Right atrium auricular region (tissue), 2 donors: ENCODE measurements at places on chromosomes 7 and 10.
A peak's percentile ranks its signal among the peaks of the same experiment; 100 is the strongest.

GRCh38 chr10:98213740-98214139, 54.3 kb downstream of the LOXL4 start:
- no peak for DNase-seq

DNA sequence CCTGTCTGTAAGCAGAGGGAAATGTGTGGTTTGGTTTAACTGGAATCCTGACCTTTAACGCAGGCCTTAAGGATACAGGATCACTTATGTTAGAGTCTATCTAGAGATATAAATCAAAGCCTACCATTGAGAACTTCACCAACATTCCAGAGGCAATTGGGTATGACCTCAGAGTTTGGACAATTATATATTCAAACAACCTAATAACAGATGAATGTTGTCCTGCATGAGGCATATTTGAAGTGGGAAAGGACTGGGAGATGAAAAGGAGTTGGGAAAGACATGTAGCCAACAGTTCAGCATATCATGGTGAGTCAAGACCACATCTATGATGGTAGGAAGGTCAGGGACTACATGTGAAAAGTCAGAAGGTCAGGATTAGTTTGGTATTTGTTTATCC, 274.2 kb downstream of the DOCK4 start:
- no peak for DNase-seq

- no peak for DNase-seq
These were observed 123.1 kb upstream of the INHBA start for GRCh38 chr7:41825927-41826480.

DNA sequence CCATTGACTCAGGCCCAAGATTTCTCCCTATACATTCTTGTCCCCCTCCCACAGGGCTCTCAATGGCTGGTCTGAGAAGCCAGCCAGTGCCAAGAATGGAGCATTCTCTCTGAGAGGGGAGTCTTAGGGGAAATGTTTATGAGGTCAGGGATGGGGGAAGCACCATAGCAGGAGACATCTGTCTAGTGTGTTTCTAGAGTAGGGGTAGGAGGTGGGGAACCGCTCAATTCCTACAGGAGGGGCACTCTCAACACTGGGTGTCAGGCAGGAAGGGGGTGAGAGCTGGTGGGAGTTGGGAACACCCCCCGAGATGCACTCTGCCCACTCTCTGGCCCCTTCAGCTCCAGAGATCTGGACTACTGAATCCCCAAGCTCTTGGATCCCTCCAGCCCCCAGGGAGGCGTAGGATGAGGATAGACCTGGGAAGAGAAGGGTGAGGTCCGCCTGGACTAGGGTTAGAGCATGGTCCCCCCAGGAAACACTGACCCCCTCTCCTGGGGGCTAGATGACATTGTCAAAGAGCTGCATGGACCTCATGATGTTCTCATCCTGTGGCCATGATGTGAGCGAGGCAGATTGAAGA, 8.7 kb upstream of the OGA start:
- no peak for DNase-seq

DNA sequence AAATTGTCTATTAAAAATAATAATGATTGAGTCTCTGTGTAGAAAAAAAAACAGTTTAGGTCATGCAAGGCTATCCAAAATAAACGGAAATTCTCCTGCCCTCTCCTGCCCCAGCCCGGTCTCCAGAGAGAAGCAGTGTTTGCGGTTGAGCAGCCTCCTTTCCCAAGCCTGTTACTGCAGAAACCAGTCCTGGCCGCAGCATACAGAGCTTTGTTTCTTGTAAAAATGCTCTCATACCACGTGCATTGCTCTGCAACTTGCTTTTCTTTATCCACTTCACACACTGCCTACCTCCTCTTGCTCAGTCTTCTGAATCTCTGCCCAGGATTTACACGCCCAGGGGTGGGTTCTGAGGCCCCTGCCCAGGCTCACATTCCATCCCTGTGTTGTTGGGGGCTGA, 34.4 kb upstream of the CUL1 start:
- DNase-seq = peak; percentile 61

DNA sequence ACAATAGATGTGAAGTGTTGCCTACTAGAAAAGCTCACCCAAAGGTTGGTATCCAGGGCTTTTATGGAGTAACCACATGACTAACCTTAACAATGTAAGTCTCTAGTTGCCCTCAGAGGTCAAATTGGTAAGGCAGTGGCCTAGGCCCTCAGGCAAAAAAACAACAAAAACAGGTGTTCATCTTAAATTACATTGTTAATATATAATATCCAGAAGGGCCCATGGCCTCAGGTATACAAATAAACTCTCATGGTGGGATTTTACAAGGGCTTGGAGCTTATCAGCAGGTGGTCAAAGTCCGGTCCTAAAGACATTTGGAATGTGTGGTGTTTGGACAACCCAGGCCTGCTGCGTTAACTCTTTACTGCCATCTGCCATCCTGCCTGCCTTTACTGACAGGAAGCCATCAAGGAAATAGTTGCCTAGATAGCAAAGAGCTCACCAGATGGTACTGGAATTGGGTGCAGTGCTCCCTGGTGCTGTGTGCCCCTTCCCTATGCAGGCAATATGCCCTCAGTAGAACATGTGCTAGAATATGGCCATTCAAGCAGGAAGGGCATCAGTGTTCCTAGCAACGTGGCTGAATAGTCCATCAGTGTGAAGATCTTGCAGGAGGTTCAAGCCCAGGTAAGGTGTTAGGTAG, 36.2 kb downstream of the TOMM7 start:
- no peak for DNase-seq

DNA sequence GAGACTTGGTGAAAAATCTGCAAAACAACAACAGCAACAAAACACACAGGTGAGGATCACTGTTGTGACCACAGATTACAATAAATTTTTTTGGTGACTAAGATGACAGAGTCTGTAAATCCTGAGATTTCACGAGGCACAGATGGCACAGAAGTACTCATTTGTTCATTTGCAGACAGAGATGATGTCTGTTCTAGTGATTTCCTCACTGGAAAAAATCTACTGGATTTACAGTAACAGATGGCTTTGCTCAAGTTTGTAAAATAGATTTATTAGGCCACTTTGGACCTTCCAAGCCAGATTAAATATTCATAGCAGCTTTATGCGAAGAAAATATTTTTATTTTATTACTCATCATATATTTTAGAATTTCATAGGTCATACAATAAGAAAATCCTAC, 113.5 kb upstream of the IL6 start:
- DNase-seq = no peak

- no peak for DNase-seq
These were observed 72.4 kb downstream of the NKX6-2 start for GRCh38 chr10:132713421-132714095.

DNA sequence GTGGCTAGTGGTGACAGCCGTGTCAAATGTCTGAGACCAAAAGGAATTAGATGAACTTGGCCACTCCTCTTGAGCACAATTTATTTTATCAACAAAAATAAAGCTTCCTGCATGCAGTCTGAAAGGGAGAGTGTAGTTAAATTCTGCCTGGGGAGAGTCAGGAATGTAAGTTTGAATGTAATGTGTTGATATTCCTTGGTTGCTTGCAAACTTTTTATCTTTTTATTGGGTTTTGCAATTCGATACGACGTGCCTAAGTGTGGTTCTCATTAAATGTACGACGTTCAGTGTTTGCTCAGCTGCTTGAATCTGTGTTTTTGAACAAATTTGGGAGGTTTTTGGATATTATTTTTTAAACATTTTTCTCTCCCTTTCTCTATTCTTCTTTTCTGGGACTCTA, 839.9 kb downstream of the CCSER2 start:
- no peak for DNase-seq

- no peak for DNase-seq
These were observed 20.3 kb downstream of the COL1A2 start for GRCh38 chr7:94414980-94415379.

DNA sequence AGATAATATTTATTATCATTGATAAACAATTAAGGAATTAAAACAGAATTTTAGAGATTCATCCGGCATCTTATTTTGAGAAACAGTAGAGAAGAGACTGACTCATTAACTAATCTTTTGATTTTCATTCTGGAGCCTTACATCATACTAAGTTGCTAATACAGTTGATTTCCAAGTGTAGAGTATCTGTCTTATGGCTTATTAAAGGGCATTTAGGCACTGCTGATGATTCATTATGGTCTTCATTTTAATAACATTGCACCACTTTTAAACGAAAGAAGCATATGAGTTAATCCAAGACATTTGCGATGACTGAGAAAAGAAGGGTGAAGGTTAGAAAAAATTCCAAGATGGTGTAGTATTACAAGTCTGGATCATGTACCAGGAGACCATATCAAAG, 186.0 kb upstream of the CACNA2D1 start:
- DNase-seq = no peak

GRCh38 chr10:119863951-119864565, 8.6 kb downstream of the MCMBP start:
- DNase-seq = no peak

- DNase-seq = no peak
These were observed 16.5 kb upstream of the KCND2 start for GRCh38 chr7:120256344-120257070.

- DNase-seq = peak; percentile 61
These were observed 84.7 kb downstream of the MMRN2 start for GRCh38 chr10:86872757-86873156.

- no peak for DNase-seq
These were observed 412.8 kb upstream of the ZMIZ1 start for GRCh38 chr10:78655979-78656378.

DNA sequence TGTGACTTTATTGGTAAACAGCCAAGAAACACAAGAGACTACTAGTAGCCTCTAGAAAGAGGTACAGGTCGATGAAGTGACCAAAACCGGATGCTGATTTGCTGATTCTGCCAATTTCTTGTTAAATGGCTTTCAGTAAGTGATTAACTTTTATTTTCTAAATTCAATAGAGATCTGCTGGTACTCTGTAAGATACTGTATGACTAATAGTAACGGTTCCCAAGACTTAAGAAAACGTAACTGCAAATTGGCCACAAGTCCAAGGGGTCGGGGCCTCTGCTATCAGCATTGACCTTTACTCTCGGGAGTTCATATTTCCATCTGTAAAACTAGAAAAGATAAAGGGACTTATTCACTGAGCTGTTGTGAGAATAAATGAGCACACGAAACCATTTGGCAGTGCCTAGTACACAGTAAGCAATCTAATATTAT, 1.4 kb downstream of the FAM3C start:
- DNase-seq = no peak

DNA sequence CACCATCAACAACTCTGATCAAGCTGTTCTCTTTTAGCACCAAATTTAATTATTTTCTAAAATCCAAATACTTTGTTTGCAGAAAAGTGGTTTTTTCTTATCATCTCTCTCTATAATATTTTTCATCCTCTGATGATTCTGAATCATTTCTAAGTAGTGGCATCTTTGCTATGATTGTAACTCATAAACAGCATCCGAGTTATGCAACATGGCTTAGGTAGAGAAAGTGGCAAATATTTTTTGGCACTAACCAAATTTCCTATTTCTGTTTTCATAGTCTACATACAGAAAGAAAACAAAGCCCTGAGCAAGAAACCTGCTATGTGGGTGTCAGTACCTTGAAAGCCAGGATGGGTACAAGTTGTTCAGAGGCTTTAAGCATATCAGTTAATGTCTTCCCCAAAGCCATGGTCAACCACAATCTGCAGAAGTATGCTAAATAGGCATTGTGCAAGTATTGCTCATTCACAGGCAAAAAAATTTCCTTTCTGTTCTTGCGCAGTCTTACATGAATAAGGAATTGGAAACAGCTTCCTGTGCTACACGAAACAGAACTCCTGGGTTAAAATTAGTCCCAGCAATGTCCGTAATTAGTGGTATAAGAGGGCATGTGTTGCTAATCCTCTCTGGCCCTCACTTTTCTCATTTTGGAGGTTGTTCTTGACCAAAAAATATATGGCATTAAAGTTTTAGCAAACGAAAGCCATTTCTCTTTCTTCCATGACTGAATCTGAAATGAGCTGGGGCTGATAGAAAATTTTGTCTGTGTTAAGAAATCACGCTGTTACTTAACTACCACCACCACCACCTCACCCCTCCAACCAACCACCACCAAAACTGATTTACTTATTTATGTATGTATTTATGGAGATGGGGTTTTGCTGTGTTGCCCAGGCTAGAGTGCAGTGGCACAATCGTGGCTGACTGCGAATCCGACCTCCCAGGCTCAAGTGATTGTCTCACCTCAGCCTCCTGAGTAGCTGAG, 325.6 kb upstream of the MAGI2 start:
- DNase-seq = no peak

- no peak for DNase-seq
These were observed 395.8 kb upstream of the ZMIZ1 start for GRCh38 chr10:78672918-78673317.

DNA sequence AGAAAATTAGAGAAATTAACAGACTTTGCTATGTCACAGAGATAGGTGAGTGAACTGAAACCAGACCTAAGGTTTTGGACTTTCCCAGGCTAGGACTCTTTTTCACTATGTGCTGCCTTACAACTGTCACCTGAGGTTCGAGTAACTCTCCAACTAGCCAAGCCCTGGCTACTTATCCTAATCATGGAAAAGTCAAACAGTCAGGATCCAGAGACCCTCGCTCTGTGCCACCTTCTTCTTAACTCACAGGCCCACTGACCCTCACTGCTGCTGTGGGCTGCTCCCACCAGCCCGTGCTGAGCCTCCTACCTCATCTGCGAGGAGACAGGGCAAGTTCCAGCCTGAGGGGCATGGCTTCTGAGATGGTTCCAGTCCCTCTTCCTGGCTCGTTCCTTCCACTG, 211.4 kb upstream of the KLF14 start:
- DNase-seq = no peak

- DNase-seq = no peak
These were observed 359.7 kb upstream of the ZNF32 start for GRCh38 chr10:44008270-44008916.

- DNase-seq = no peak
These were observed 6.3 kb upstream of the TBATA start for GRCh38 chr10:70791386-70792039.

- DNase-seq = no peak
These were observed 36.5 kb downstream of the GNAT3 start for GRCh38 chr7:80475383-80475782.

- no peak for DNase-seq
These were observed 46.4 kb upstream of the NXPH1 start for GRCh38 chr7:8386926-8387550.

GRCh38 chr10:52020173-52020572, 293.9 kb upstream of the DKK1 start:
- DNase-seq = no peak

GRCh38 chr7:137977173-137977572, 24.7 kb downstream of the CREB3L2 start:
- DNase-seq = no peak

DNA sequence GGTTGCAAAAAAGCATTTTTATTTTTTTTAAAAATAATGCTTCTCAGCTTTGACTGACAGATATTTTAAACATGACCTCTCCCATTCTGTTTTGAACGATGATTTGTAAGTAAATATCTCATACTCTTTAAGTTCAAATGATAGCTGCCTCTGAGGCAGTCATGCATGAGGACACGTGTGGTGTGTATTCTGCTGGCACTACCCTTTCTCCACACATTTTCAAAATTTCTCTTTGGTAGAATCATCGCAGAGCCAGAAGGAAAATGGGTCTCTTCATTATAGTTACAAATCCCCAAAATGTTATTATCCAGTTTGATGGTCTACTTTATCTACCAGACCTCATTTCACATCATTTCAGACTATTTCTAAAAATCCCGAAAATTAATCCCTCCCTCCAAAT, 55.1 kb downstream of the FZD1 start:
- DNase-seq = no peak

GRCh38 chr7:111593343-111593742, 31.1 kb upstream of the IMMP2L start:
- DNase-seq = no peak

- no peak for DNase-seq
These were observed 230.1 kb upstream of the PRPS1L1 start for GRCh38 chr7:18257711-18258110.

GRCh38 chr7:41830271-41830670, 127.4 kb upstream of the INHBA start:
- no peak for DNase-seq
